ENCODE measurements at places on chromosomes 7 and 10.

DNA sequence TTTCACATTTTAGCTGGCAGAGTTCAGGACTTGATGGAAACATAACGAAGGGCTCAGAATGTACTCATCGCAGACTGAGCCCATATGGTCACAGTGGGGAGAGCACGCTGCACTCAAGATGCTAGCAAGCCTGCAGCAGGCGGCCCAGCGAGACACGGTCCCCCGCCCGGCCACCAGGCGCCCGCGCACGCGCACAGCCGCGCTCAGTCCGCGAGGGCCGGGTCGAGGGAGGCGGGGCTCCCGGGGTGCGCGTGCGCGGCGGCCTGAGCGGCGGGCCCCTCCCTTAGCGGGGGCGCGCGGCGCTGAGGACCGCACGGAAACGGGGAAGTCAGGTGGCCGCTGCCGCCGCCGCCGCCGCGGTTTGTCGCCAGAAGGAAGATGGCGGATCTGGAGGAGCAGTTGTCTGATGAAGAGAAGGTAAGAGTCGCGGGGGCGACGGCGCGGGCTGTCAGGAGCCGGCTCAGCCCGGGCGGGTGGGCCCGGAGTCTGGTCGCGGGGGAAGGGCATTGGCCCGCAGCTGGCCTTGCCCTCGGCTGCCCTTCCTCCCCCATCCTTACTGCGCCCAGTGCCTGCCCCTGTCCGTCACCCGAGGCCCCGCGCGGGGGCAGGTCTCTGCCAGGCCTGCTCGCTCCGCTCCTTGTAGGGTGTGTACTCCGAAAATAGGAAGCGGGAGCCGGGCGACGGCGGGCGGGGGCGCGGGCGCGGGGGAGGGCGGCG, at the start of gene CAPZA2:
TSS of gene CAPZA2 (plus strand) at position 354 of the 717 bp plus-strand sequence. CDS start at position 379, 25 bp downstream.
- DNase-seq = peak; percentile 55

GRCh38 chr7:151518105-151518946, 1.4 kb downstream of the RHEB start:
- no peak for DNase-seq

- DNase-seq = no peak
These were observed 39.8 kb downstream of the WBP1L start for GRCh38 chr10:102783568-102783967.

- DNase-seq = no peak
These were observed 115.2 kb upstream of the CDK1 start for GRCh38 chr10:60662917-60663614.

- DNase-seq = no peak
These were observed 15.5 kb downstream of the TUBGCP2 start for GRCh38 chr10:133292919-133293809.

- no peak for DNase-seq
These were observed 489.5 kb downstream of the SH2D4B start for GRCh38 chr10:81027223-81027622.

- DNase-seq = no peak
These were observed 108.5 kb upstream of the TMEM168 start for GRCh38 chr7:112898432-112899290.

GRCh38 chr7:95800787-95801186, 28.4 kb downstream of the DYNC1I1 start:
- no peak for DNase-seq

DNA sequence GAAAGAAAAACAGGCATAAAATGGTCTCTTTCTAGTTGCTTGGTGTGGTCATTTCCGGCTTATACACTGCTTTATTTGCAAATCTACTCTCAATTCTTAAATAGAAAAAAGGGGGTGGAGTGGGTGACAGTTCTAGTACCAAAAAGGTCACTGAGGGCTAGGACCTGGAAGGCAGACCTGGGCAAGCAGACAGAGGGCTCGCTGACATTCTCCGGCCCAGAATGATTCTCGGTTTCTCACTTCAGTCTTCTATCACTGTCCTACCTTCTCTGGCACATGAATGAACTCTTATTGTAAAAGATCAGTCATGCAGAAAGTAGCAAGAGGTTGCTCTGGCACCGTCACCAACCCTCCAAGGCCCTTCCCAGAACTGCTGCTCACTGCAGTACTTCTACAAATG, 54.0 kb downstream of the MALSU1 start:
- DNase-seq = no peak

DNA sequence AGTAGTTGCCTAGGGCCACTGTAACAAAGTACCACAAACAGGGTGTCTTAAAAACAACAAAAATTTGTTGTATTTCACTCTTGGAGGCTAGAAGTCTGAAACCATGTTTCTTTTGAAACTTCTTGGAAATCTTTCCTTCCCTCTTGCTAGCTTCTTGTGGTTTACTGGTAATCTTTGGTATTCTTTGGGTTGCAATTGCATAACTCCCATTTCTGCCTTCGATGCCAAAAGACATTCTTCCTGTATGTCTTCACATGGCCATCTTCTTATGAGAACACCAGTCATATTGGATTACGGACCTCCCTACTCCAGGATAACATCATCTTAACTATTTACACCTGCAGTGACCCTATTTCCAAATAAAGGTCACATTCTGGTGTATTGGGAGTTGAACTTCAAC, 357.4 kb downstream of the PPP1R3A start:
- DNase-seq = no peak

DNA sequence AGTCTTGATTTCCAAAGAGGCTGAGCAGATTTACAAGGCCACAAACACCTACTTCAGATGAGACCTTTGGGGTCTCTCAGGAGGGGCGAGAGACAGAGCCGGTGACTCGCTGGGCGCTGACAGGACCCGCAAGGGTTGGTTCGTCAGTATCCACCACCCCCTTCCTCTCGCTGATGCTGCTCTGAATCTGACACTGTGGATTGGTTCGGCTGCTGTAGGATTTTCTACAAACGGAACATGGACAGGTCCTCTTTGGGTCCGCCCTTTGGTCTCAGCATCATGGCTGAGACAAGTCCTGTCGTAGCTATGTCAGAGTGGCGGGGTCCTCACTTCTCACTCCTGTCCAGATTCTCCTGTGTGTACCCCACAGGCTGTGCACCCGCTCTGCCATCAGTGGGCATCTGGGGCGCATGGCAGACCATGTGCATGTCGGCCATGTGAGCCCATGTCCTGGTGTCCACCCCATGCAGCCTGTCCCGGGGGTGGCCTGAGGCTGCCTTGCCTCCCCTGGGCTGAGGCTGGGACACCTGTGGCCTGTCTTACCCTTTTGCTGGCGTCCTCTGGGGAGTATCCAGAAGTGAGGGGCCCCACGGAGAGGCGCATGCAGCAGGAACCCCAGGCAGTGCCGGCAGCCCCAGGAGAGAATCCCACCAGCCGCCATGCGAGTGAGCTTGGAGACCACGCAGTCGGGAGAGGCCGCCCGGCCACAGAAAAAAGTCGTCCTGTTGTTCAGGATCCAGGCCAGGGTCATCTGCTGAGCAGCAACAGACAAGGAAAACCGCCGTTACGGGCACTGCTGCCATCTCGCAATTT, 21.6 kb upstream of the FAM20C start:
- no peak for DNase-seq

DNA sequence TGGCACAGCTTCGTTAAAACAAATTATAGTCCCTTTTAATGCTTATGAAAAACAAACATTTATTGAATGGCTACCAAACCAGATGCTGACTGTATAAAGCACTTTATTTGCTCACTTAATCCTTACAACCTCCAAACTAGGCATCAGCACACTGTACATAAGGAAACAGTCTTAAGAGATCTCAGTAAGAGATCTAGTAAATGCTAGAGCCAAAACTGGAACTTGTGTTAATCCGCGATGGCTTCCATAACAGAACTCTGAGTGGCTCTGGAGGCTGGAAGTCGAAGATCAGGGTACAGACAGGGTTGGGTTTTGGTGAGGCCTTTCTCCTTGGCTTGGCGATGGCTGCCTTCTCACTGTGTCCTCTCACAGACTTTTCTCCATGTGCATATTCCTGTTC, 27.0 kb downstream of the PDZD8 start:
- DNase-seq = no peak

GRCh38 chr7:131925636-131926035, 369.2 kb upstream of the PODXL start:
- no peak for DNase-seq

GRCh38 chr10:119113751-119114732, 10.1 kb downstream of the DENND10 start:
- DNase-seq = no peak

- DNase-seq = no peak
These were observed 213.3 kb downstream of the PLXDC2 start for GRCh38 chr10:20029523-20029922.

DNA sequence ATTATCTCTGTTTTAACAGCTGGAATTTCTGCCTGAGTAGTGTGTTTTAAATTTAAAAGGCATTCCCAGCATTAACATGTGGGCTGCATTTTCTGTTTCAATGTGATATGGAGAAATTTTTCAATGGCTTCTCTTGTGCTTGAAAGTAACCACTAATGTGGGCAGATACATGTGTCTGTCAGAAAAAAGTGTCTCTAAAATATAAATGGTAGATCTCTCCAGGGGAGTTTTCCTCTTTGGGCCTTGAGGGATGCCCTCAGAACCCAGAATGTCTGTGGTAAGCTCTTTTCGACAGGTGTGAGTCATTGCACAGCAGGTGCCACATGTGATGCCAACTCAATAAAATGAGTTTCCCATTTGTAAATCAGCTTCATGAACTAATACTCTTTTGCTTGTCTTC, 221.1 kb downstream of the SEMA3E start:
- no peak for DNase-seq

- DNase-seq = no peak
These were observed 82.2 kb downstream of the MRPL32 start for GRCh38 chr7:43014406-43014805.

- DNase-seq = no peak
These were observed 101.6 kb downstream of the CCSER2 start for GRCh38 chr10:84429926-84430520.

DNA sequence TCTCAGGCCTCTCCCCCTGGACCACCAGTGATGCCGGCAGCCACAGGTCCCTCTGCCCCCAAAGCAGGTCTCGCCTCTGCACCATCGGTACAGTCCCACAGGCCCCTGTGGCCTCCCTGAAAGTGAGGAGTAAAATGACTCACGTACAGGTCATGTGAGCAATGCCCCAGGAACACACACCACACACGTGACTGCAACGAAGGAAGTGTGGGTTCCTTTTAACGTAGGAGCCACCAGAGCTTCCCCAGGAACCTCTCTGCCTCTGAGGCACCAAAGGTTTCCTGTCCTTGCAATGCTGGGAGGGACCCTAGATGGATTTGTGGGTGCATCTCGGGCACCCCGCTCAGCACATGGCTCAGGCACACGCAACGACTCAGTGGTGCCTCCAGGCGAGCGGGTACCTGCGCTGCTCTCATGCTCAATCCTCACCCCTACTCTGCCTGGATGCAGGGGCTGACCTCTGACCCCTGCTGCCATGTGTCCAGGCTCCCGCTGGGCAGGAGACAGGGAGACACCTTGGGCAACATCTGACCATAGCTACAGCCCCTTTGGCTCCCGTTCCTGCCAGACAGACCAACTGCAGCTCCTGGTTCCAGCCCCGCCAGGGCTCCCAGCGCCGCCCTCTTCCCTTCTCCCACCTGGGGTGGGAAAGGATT, 120.7 kb downstream of the PRKAG2 start:
- no peak for DNase-seq

- DNase-seq = no peak
These were observed 115.8 kb downstream of the SORBS1 start for GRCh38 chr10:95445223-95445836.

- DNase-seq = no peak
These were observed 99.8 kb downstream of the AKR1D1 start for GRCh38 chr7:138176060-138176459.

- no peak for DNase-seq
These were observed 262.2 kb downstream of the FZD1 start for GRCh38 chr7:91526404-91526803.

DNA sequence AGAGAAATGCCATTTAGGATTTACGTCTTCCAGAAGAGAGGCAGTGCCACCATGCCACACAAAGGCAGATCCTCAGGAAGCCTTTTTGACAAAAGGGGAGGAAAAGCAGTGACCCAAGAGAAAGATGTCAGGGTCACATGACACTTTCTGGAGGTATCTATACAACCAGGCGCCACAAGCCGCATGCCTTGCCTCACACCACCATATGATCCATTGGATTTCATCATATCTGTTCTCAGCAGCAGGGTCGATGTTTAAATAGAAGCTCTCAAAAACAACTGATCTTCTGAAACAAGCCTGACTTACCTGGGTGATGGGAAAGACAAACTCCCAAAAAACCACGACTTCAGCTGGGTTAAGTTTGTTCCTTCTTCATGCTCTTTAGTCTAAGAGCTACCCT, 52.5 kb upstream of the UNC5B start:
- no peak for DNase-seq

DNA sequence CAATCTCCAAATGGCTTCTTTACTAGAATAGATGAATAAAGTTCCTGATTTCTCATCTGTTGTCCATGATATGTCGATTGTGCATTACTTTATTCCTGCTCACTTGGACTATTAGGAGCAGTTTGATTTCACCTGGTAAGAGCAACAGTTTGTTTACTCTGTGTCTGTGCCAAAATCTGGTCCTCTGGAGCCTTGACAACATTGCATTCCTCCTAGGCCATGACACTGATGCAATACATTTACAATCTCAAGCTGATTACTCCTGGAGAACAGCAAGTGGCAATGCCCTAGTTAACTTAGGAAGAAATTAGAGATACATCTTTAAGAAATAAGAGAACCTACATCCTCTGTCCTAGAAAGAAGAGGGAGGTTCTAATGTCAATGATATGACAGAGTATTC, 71.8 kb downstream of the SGCE start:
- no peak for DNase-seq

- no peak for DNase-seq
These were observed 183.9 kb downstream of the WNT2 start for GRCh38 chr7:117138981-117139380.

GRCh38 chr10:1650542-1651269, 86.6 kb downstream of the ADARB2 start:
- DNase-seq = no peak

GRCh38 chr10:75101416-75102251, 9.8 kb upstream of the SAMD8 start:
- DNase-seq = no peak

GRCh38 chr7:117405519-117405918, 21.8 kb downstream of the ASZ1 start:
- DNase-seq = no peak

GRCh38 chr7:139899328-139899955, 70.4 kb downstream of the TBXAS1 start:
- no peak for DNase-seq

GRCh38 chr10:127952575-127952869, 45.6 kb downstream of the PTPRE start:
- DNase-seq = no peak

- DNase-seq = no peak
These were observed 160.0 kb upstream of the ANK3 start for GRCh38 chr10:60549686-60550085.

Data from esophagus squamous epithelium (tissue), 5 donors.